ENCODE measurements at places on chromosomes 16 and 17. TPM values are rescaled to one million over a fixed set of nuclear protein-coding genes. Genes with fewer than 3 reads are reported as not detected.

The LRRC46 gene
- total RNA-seq: 0.41 TPM

The MT4 gene
- total RNA-seq: not detected

The GFAP gene
- not detected for total RNA-seq

The C16orf54 gene
- not detected for total RNA-seq

GRCh38 chr17:82449131-82449882 is 1.2 kb downstream of the CYBC1 start:
- no peak for DNase-seq

- no peak for DNase-seq
Measured at GRCh38 chr17:80927791-80928216, 63.8 kb upstream of the CHMP6 start.

DNA sequence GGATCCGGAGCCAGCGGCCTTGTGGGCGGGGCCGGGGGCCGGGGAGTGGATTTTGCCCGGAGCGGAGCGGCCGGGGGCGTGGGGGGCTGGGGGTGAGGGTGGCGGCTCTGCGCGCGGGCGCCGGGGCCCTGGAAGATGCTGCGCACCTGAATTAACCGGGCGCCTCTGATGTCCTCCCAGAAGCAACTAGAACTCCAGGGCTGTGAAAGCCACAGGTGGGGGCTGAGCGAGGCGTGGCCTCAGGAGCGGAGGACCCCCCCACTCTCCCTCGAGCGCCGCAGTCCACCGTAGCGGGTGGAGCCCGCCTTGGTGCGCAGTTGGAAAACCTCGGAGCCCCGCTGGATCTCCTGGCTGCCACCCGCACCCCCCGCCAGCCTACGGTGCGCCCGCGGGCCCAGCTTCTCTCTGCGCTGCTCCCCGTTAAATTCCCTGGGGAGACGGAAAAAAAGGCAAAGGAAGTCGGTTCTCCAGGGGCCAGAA is 549 bp downstream of the SLC26A11 start:
- DNase-seq: no peak

- no peak for DNase-seq
Measured at GRCh38 chr16:1545044-1546040, 11.9 kb downstream of the TMEM204 start.

GRCh38 chr17:41512546-41513167 is 6.0 kb downstream of the KRT15 start:
- DNase-seq: no peak

GRCh38 chr17:44222112-44222869 is 2.8 kb upstream of the UBTF start:
- DNase-seq: no peak

GRCh38 chr16:71364133-71364681 is 5.7 kb downstream of the CALB2 start:
- DNase-seq: no peak

GRCh38 chr16:49594685-49595498 is 221.3 kb downstream of the C16orf78 start:
- DNase-seq: no peak
